RWPE1 (cell line): ENCODE measurements at places on chromosomes 7 and 10.

DNA sequence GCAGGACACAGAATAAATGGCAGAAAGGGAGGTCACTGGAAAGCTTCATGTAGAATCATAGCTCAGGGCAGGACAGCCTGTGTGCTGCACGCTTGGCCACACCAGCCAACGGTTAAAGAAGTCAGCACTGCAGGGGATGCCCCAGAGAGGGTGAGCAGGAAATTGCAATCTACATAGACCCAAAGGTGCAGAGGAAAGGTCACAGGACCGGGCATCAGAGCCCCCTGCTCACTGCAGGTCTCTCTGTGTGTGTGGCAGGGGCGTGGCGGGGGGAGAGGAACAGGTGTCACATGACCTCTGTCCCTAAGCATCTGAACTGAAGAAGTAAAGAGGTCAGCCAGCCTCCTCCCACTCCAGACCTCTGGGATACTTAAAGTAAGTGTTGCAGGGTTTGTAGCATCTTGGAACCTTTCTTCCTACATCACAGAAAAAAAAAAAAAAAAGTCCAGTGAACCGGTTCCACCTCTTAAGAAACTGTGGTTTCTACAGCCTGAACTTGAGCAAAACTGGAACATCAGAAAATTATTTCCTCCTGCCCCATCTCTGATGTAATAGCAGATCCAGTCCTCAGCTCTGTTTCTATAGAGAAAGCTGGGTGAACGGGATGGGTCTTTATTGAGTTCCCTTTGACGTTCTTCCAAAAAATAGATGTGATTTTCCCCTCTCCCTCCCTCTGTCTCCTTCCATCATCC lies 64.3 kb downstream of the RGS10 start:
- DNase-seq: no peak

GRCh38 chr7:138072726-138073125 lies 3.5 kb upstream of the AKR1D1 start:
- no peak for DNase-seq

DNA sequence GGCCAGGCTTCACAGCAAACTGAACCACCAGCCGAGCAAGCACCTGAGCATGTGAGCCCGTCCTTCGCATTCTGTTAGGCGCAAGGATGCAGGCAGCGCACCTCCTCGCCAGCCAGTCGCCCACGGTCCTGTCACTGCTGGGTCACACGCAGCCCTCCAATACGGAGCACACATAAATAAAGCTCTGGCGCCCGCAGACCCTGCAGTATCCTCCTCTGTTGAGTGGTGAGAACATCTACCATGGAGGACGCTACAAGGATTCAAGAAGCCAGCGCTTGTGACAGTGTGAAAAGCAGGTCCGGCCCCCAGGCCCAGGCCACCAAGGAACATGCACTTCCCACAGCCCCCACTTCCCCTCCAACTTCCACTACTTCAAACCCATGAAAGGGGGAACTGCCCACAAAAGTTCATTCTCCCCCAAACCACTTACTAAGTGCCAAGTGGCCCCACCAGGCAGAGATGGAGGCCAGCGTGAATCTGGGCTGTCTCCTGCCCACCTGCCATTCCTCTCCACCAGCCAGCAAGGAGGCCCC lies 34.8 kb downstream of the VOPP1 start:
- DNase-seq: no peak

GRCh38 chr10:46787321-46787615 lies 124.0 kb upstream of the PTPN20 start:
- peak; percentile 0 for DNase-seq

GRCh38 chr10:66996996-66997395 lies 71.2 kb downstream of the LRRTM3 start:
- DNase-seq: no peak

- DNase-seq: no peak
Observed at GRCh38 chr7:142560166-142560565, 189.1 kb upstream of the PRSS1 start.

DNA sequence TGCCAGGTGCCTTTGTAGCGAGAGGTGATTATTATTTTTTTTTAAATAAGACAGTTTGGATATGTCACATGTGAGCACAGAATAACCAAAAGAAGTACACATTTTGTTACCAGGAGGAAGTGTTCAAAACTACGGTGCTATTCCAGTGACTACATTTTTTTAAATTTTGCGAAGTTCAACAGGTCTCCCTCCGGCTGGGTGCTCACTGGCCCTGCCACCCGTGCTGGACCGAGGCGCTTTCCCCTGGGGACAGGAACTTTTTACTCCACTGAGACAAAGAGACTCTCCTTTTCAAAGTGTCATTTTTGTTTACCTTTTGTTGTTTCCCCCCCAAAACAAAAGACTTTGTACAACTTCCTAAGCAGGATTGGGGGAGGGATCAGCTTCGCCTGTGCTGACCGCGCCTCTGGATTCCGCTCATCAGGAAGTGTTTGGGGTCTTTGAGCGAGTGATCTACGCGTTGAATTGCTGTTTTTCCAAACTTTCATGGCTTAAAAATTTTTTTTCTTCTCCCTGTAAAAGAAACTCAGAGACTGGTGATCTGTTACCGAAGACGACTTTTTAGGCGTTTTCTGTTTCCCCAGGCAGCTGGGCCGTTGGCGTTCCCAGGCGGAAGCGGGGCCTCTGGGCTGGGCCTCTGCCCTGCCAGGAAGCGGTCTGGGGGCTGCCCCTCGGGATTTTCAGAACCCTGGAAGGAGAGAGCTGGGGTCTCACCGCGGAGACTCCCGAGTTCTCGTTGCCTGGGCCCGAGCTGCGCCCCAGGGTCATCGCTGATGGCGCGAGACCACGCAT lies 7.2 kb downstream of the EN2 start:
- DNase-seq: no peak

DNA sequence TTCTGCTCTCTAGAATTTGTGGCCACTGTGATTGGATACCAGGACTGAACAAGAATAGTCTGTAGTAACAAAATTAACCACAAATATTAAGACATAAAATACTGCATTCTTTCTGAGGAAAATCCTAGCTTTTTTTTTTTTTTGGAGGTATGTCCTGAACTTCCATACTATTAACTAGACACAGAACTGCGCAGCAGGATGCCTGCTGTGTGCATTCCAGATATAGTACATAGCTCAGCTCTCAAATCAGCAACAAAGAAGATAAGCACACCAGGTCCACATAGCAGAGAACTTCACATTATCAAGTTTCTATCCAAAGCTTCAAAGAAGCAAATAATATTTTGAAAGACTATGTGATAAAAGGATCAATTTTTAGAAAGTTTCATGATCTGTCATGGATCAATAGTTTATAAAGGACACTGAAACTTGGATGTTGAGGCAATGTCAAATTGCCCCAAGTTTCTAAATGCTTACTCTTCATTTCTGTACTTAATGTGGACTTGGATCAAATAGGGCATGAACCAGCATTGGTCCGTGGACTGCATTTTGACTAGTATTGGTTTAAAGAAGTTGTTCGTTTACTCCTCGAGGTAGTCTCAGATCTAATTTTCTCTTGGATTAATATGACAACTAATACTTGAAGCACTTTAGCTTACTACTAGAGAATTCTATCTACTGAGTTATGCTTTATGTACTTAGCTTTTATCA lies 15.4 kb downstream of the NAMPT start:
- DNase-seq: no peak

DNA sequence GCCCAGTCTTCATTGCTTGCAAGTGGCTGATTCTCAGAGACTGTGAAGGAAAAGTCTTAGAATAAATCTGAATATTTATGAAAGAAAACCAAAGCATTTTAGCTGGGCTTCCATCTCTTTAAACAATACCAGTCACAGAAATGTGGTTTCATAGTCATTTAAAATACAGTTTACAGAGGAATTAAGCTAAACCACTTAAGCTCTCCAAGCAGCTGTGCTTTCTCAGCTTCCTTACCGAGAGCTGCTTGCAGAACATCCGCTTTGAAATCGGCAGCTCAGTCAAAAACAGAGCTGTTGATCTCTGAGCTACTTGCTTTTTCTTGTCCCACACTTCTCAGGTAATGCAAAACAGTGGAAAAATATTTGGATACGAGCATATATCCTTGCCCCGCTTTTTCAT lies 134.5 kb downstream of the DYNC1I1 start:
- no peak for DNase-seq

DNA sequence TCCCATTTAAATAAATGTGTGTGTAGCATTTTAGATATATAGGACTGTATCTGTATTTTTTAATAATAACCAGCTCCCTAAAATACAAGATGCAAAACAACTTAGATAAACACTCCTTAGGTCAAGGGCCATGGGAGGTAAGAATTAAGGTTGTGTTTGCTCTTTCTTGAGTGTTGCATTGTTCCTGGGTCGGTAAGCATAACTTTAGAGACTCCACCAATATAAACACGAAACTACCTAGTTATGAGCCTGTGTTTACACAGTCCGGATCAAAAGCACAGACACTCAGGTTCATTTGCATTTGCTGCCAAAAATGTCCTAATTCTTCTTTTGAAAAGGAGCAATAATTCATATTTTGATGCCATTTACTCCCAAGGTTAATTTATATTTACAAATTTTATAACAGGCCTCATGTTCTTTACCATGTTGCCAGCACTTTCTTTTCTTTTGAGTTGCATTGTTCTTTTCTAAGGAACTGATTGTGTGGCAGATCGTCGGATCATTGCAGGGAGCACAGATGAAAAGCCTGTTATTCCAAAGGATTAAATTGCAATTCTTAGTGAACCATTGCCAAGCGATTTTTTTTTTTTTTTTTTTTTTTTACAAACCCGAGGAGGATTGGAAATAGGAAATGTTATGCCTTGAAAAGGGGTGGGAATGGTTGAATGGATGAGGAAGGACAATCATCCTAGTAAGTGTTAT lies 45.8 kb upstream of the GLCCI1 start:
- no peak for DNase-seq

- no peak for DNase-seq
Observed at GRCh38 chr7:115574681-115575291, 455.8 kb downstream of the TFEC start.

GRCh38 chr10:88624840-88625239 lies 38.3 kb downstream of the LIPJ start:
- no peak for DNase-seq

DNA sequence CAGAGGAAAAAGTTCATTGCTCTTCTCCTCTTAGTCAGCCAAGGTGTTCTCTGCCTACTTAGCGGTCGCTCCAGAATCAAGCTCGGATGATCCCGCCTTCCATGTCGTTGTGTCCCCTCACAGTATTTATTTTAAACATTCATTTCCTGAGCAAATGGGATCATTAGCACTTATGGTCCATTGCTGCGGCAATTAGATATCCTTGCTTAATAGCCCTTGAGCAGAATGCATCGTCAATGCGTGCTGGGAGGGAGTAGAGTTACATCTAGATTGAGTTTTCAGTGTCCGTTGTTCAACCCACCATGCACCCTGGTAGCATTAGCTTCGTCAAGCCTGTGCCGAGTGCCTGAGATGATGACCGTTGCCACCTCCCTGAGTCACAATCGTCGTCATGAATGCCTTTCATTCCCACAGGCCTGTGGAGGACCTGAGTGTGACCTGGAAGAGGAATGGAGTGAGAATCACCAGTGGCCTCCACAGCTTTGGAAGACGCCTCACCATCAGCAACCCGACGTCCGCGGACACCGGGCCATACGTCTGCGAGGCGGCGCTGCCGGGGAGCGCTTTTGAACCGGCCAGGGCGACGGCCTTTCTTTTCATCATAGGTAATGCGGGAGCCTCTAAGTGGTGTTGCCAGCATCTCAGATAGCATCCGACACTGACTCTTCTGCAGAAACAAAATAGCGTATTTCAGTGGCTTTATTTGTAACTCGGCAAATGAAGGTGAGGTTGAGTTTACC lies 650.4 kb downstream of the SDK1 start:
- no peak for DNase-seq

DNA sequence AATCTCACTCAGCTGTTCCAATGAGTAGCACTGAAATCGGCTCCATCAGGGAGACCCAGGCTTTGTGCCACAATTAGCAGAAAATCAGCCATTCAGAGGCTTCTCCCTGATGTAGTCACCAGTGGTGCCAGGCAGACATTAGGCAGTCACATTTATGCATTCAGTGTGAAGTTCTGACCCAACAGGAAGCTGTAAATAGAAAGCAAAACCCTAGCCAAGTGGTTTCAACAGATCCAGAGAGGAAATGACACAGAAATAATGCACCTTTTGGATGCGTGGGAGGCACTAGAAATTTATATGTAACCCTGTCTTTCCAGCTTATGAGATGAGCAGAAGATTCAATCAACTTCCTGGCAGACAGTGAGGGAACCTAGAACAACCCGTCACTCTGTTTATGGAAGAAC lies 186.4 kb downstream of the PDE1C start:
- DNase-seq: peak; percentile 29

- DNase-seq: no peak
Observed at GRCh38 chr7:136063326-136063666, 86.1 kb upstream of the MTPN start.

DNA sequence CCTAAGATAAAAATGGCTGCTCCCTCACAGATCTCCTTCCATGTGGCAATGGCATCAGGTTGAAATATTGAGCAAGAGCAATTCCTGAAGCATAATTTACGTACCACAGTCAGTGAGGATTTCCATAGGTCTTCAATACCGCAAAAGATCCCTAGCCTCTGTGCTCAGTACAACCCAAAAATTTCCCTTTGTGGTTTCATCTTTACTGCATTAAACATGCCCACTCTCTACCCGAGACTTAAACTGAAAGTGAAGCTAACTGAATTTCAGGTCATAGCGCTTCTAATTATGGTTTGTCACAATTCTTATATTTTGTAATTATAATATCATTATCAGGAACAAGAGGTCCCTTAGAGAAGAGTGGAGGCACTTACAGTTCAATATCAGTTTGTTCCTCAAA lies 1071.1 kb downstream of the XPNPEP1 start:
- DNase-seq: no peak

GRCh38 chr7:130279906-130280305 lies 13.1 kb upstream of the CPA4 start:
- no peak for DNase-seq

DNA sequence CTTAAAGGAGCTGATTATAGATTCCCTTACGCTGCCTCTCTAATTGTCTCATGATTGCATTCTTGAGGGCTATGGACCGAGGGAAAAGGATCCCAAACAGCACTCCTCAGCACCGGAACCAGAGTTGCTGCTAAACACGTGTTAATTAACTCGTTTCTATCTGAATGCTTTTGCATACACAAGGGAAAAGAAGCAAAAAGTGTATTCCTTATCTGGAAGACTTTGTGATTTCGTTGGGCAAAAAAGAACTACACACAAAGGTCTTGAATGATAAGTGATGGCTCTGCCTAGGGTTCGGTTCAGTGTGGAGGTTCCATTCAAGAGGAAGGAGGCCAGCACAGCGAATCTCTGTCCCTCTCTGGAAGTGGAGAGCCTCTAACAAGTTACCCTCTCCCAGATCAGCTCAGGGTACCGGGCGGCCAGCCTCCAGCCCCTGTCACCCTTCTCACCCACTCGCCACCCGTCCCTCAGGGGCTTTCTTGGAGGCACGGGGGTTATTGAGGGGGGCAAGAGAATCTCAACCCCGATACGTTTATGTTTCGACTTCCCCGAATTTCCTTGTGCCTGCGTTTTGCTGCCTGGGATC lies 515 bp upstream of the SLC4A2 start:
- DNase-seq: peak; percentile 4

DNA sequence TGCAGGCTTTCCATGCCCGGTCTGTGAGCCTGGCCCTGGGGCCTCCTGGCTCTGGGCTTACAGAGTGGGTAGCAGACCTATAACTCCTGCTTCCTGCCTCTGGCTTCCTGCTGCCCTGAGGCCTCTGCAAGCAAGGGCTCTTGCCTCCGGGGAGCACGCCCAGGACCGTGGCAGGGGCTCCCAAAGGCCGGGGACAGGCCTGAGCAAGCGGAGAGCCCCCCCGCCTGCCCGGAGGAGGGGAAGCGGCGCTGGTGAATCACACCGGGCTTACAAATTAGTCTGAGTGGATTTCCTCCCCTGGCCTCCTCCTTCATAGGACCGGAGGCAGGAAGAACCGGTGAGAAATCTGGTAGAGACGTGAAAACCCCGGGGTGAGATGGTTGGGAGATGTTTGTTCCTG lies 1.5 kb upstream of the MYL10 start:
- DNase-seq: peak; percentile 93

- no peak for DNase-seq
Observed at GRCh38 chr10:54368984-54369383, 432.0 kb downstream of the PCDH15 start.
